ENCODE measurements at places on chromosomes 5 and 9.

- no peak for DNase-seq
These were observed 28.8 kb downstream of the GAS1 start for GRCh38 chr9:86918556-86918955.

GRCh38 chr9:82081496-82081895, 92.9 kb downstream of the SPATA31D1 start:
- DNase-seq, result no peak

DNA sequence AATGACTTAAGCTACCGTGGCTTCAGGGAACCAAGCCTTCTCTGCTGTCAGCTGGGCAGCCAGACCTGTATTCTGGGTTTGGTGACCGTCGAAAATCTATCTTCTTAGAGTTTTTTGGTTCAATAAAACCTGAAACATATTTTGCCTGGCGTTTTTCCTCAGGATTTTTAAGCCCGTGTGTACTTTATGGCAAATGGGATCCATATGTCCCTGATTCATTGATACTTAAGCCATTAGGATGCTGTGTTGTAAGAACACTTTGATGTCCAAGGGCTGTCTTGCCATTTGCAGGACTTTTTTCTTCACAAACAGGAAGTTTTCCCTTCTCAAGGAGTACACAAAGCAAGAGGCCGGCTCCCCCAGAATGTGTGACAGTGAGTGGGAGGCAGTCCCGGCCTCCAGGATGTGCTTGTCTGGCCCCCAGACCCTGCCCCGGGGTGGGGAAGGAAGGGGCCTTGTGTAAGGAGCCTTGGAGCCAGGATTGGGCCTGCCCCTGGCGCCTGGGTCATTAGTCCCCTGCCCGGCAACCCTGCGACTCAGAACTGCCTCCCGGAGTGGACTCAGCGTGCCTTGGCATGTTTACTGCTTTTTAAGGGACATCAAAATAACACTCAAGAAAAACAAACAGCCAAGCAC, 83.4 kb upstream of the SMIM23 start:
- DNase-seq, result no peak

GRCh38 chr5:172444626-172445365, 9.5 kb downstream of the SH3PXD2B start:
- no peak for DNase-seq

GRCh38 chr9:131977109-131977838, 102.4 kb downstream of the MED27 start:
- no peak for DNase-seq

DNA sequence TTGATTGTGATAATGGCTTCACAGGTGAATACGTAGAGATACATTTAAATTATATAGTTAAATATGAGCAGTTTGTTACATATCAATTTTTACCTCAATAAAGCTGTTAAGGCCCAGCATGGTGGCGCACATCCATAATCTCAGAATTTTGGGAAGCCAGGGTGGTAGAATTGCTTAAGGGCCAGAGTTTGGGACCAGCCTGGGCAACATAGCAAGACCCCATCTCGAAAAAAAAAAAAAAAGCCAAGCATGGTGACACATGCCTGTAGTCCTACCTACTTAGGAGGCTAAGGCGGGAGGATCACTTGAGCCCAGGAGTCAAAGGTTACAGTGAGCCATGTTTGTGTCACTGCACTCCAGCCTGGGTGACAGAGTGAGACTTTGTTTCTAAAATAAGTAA, 138.7 kb upstream of the TMEM161B start:
- no peak for DNase-seq

GRCh38 chr5:14364576-14365472, 216.8 kb upstream of the OTULINL start:
- DNase-seq, result no peak

DNA sequence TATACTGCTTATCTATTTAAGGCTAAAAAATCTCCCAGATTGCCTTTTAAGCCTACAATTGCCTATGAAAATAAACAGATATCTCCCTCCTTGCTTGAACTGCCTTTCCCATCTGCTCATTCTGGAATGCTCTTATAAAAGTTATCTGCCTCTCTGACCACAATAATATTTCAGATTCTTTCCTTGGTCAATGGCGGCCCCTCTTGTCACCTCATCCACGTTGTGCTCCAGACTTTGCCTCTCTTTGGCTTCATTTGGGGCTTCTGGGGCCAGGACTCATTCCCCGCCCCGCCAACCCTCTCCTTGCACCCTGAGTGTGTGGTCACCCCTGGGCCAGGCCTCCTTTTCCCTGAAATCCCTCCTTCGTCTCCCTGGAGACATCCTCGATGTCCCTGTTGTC, 110.0 kb upstream of the RPS23 start:
- no peak for DNase-seq

DNA sequence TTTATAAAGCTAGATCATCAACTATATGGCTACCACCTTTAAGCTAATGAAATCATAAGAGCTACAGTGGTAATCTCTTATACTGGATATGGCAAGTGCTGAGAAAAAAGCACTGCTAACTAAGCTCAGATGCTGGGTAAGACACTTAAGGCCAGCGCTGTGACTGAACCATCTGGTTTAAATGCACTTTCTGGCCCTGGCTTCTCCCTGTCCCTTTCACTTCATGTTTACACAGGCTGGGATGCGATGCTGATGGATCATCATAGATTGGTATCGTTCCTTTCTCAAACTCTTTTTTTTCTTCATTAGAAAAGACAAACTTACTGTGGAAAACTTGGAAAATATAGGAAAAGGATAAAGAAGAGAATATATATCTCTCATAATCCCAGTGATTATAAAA, 52.3 kb downstream of the KIF24 start:
- DNase-seq, result no peak

GRCh38 chr5:125045646-125046045, 299.2 kb upstream of the ZNF608 start:
- DNase-seq, result no peak

- no peak for DNase-seq
These were observed 46.7 kb upstream of the TBC1D9B start for GRCh38 chr5:179954434-179954833.

DNA sequence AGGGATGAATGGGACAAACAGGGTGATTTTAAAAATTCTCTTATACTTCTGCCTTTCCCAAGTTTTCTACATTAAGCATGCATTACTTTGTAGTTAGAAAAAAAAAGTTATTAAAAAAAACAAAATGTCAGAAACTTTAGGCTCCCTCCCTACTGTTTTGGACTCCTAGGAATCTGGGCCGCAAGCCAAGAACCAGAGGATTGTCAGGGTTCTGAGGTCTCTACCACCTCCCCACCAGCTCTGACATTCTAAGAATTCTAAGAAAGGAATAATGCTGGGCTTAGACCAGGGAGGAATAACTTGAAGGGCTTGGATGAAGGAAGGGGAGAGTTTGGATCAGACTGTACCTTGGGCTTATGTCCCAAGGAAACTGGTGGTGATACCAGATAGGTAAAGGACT, 1.1 kb upstream of the ARHGEF39 start:
- DNase-seq, result no peak

GRCh38 chr9:105633411-105633810, 28.8 kb upstream of the TAL2 start:
- no peak for DNase-seq

DNA sequence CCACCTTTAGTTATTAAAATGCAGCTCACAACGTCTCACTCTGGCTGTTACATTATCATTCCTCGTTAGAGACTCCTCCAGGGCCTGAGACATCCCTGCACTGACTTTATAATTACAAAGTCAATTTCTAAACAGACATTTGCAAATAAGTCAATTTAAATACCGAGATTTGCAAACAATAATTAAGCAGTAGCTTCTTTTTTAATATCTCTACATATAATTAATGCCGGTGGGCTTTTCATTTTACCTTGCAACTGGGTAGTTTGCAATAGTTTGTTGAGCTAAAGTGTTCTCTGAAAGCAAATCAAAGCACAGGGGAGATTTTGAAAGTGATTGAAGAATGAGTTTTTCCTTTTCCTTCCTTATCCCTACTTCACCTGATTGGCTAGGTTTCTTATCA, 154.4 kb downstream of the TLR4 start:
- DNase-seq, result no peak

DNA sequence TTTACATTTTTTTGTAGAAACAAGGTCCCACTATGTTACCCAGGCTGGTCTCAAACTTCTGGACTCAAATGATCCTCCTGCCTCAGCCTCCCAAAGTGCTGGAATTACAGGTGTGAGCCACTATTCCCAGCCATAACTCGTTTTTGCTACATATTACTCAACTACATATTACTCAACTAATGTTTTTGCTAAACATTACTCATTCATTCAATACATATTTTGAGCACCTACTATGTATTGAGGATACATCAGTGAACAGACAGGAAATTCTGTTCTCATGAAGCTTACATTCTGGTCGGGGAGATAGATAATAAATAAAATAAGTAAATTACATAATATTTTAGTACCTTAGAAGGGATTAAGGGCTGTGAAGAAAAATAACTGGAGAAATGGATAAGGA, 34.9 kb upstream of the STOM start:
- DNase-seq, result no peak

- peak; percentile 42 for DNase-seq
These were observed 122.5 kb downstream of the SLC1A3 start for GRCh38 chr5:36728697-36729543.

DNA sequence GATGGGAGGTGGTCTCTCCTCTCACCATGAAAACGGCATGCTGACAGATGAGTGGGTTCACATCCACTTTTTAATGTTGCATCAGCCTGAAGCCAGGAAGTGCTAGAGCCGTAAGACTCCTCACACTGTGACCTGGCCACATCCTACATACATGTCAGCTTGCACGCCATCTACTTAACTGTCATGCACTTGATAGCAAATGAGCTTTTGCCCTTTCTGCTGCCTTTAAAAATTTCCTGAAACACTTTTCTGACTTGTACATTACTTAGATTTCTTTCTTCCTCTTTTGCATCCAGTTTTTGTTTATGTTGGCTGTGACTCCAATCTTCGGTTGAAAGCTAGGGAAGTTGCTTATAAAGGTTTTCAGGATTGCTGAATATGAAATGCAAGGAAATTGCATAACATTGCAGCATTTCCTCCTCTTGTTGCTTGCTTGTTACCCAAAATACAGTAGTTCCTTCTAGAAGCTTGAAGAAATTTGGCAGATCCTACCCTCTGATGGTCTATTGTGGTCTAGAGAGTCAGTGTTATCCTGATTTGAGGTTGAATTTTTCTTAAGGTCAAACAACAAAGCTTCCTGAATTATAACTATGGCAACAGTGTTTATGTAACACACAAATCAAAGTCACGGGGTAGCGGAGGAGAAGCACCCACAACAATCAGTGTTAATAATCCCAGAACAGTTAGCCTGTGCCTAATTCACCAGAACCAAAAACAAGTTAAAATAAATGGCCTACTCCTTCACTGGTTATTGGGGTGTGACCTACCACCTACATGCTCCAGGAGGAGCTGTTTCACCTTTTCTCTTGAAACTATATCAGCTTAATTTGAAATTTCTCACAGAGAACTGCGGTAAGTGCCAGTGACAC, 232.5 kb downstream of the ARHGAP26 start:
- DNase-seq, result no peak

- peak; percentile 0 for DNase-seq
These were observed 44.2 kb downstream of the PKD2L2 start for GRCh38 chr5:137933491-137933911.

GRCh38 chr5:72160329-72160728, 53.1 kb downstream of the MAP1B start:
- DNase-seq, result no peak

GRCh38 chr5:141402553-141403243, at the start of gene PCDHGA9:
Gene PCDHGA9, plus strand, starts transcription at chr5:141402778. Its CDS starts 175 bp downstream, at chr5:141402953.
- DNase-seq, result no peak

GRCh38 chr5:54445691-54446378, 9.7 kb upstream of the HSPB3 start:
- no peak for DNase-seq

DNA sequence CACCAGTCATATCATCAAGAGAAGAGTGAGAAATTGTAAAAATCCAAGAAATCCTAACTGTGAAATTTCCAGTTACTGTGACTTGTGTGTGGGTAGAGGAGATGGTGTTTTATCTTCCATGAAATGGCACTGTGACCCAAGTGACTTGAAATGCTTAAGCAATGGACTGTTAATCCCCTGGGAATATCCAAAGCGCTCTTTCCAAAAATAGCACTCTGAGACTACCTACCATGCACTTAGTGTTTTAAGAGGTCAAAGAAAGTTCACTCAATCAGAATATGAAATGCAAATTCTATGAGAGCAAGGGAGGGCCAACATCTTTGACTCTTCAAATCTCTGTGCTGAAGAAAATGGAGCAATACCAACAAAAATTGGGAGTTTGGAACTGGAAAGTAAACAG, 244.0 kb downstream of the GABRB2 start:
- DNase-seq, result no peak

- DNase-seq, result no peak
These were observed 928 bp upstream of the PCDHGC4 start for GRCh38 chr5:141483902-141484301.

DNA sequence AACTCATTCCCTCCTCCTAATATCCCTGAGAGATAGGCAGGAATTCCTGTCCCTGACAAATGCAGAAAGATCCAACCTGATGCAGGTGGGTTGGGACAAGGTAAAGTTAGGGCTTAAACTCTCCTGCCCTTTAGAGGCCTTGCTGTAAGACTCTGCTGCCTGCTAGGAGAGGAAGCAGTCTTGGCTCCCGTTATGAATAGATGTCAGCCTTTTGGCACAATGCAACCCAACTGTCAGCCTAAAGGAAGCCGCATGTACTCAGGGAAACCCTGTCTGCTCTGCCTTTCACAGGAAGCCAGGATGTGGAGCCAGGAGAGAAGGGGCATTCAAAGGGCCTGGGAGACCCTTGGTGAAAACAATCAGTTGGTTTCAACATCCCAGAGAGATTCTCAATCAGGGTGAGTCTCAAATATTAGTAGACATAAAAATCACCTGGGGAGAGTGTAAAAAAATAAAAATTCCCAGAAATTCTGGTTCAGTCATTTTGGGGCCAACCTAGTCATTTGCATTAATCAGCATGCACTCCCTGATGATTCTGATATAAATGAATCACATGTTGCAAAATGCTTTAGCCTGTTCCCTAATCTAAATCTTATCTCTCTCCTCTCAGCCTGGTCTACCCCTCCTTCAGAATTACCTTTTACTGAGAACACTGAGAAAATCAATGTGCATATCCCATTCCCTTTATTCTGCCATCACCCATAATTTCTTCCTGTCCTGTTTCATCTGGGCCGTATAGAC, 136.2 kb upstream of the TRIM32 start:
- no peak for DNase-seq

DNA sequence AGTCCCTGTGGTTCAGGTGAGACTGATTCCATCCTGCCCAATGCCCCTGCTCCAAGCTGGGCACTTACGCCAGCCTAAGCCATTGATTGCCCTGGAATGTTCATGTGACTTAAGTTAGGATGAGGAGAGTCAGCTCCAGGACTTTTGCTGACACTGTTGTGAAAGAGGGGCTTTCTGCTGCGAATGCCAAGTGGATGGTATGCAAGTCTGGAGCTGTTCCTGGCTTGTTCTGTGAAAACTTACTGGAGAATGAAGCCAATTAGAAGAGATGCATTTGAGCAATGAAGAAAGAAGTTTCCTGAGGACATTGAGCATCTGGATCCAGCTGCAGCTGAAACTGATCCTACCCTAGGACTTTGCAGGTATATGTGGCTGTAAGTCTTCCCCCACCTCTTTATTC, 61.2 kb upstream of the ZFR start:
- DNase-seq, result no peak

DNA sequence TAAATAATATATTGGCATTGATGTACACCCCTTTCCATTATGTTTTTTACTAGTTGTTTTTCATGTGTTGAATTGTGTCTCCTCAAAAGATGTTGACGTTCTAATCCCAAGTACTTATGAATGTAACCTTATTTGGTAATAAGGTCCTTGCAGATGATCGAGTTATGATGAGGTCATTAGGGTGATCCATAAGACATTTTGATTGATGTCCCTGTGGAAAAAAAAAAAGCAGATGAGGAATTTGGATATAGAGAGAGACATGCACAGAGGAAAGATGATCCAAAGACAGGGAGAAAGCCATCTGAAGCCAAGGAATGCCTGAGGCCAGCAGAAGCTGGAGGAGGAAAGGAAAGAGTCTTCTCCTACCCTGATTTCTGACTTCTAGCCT, 632.7 kb downstream of the TLR4 start:
- DNase-seq, result no peak
